Muscle of arm (tissue), 14 donors: ENCODE measurements at places on chromosomes 2 and 18. TPM values are rescaled to one million over a fixed set of nuclear protein-coding genes. Genes with fewer than 3 reads are reported as not detected.

- peak; percentile 63 for DNase-seq
Measured at GRCh38 chr2:182077448-182078142, 91.9 kb downstream of the PPP1R1C start.

- DNase-seq = no peak
Measured at GRCh38 chr18:35811896-35812295, 160.6 kb upstream of the RMP24 start.

- DNase-seq = no peak
Measured at GRCh38 chr2:236173729-236174607, 5.8 kb upstream of the GBX2 start.

- DNase-seq = no peak
Measured at GRCh38 chr2:9655441-9656269, 24.9 kb upstream of the YWHAQ start.

GRCh38 chr2:143823296-143823695 lies 694.1 kb downstream of the ARHGAP15 start:
- no peak for DNase-seq

DNA sequence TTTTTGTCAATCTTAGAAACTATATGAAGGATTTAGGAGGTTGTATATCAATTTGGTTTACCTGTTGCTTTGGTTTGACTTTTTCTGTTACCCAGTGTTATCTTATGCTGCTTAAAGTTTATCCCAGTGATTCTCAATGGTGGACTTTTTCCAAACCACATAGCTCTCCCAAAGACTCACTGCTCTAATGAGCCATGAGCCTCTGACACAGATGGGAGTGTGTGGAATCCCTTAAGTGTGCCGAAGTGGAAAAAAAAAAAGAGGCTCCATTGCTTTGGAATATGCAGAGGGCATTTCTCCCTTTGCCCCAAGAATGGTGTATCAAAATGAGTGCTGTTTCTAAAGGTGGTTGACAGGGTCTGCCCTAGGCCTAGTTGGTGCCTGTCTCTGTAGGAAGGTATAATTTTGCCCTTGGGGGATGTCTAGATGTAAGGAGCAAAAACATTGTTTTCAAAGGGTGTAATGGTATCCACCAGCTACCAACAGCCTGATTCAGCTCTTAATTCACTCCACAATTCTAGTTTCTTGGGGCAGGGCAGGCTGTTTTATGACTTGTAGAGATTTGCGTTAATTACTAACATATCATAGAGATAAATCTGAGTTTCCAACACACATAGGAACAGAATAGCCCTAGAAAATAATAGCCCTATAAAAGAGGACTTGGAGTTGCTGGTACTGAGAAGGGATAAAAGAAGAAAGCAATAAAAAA lies 64.3 kb upstream of the CYP26B1 start:
- no peak for DNase-seq

- no peak for DNase-seq
Measured at GRCh38 chr2:28334527-28334894, 58.1 kb upstream of the FOSL2 start.

- DNase-seq = no peak
Measured at GRCh38 chr2:173669271-173669853, 295.8 kb downstream of the SP3 start.

- no peak for DNase-seq
Measured at GRCh38 chr2:108943751-108944150, 45.3 kb downstream of the EDAR start.

MRPL30 gene
- polyA plus RNA-seq = 37.2 TPM

RGPD4 gene
- not detected for polyA plus RNA-seq
